Endothelial cell (in vitro differentiated cells): ENCODE measurements at places on chromosomes 7 and 10.

GRCh38 chr10:6239213-6239991, 36.7 kb downstream of the PFKFB3 start:
- peak; percentile 21 for DNase-seq

- DNase-seq = no peak
Measured at GRCh38 chr10:31583293-31583692, 264.3 kb downstream of the ZEB1 start.

DNA sequence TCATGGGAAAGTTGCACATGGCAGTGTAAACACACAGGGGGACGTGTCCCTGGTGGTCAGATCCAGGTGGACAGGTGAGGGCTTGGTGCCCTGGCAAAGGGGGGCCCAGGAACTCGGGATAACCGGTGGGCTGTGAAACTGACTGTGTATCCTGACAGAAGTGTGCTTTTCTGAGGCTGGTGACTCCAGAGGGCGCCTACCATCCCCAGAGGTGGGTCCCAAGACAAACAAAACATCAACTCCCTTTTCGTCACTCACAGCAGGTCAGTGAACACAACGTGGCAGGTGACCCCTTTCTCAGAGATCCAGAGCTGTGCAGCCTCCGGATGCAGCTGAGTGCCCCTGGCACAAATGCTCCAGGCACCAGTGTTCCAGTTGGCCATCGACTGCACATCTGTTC, 56.0 kb upstream of the DDC start:
- DNase-seq = no peak

- DNase-seq = no peak
Measured at GRCh38 chr7:80445351-80445750, 66.5 kb downstream of the GNAT3 start.

GRCh38 chr7:11252705-11253272, 279.1 kb downstream of the PHF14 start:
- DNase-seq = no peak

GRCh38 chr7:90111-91063, 102.0 kb upstream of the FAM20C start:
- DNase-seq = no peak

- DNase-seq = peak; percentile 71
Measured at GRCh38 chr10:70816220-70816894, 609 bp downstream of the SGPL1 start.

DNA sequence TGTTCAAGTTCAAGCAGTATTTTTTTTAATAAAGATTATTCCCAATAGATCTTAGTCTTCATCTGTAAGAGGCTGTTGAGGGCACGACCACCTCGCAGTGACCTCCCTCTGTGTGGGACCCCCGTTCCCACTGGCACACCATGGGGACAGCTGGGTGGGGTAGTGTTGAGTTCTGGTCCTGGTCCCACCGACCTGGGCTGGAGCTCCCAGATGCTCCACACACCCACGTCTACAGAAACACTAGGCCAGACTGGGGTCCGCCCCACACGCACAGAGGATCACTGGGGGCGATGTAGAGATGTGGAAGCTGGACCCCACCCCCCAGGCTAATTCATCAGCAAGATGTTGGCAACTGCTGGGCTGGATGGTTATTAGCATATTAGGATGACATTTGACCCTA, 623.6 kb downstream of the PTPRN2 start:
- DNase-seq = no peak

- DNase-seq = no peak
Measured at GRCh38 chr10:37401225-37401624, 275.8 kb downstream of the ANKRD30A start.

DNA sequence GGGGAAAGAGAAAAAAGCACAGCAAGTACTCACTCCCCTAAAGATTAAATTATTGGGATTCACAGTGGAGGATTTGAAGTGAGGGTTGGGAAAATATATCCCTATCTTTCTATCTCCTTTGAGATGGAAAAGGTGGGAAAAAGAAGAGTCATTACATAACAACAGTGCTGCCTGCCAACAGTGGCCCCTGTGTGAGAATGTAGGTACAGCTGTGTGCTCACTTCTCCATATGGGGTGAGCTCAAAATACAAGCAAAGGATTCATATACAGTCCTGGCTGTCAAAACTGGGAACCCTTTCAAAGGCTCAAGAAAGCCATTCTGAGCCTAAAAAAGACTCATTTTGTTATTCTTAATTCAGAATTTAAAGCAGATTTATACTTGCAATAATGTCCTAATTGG, 458.5 kb downstream of the GPAM start:
- DNase-seq = no peak

DNA sequence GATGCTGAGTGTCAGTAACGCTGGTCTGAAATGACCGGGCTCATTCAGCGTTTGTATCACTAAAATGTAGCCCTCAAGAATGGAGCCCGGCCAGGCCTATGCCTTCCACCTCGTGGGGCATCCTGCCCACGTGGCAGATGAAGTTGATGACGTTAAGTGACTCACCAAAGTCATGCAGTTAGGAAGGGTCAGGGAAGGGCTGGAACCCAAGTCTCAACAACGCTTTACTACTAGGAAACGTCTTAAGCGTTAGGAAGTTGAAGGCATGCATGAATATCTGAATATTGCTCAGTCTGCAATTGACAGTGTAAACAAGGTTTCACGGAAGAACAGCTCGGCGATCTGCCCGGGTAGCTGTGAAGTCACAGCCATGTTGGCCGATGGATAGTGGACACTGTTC, 14.0 kb upstream of the UBE3C start:
- DNase-seq = no peak

GRCh38 chr10:102870221-102870620, 951 bp downstream of the AS3MT start:
- no peak for DNase-seq

DNA sequence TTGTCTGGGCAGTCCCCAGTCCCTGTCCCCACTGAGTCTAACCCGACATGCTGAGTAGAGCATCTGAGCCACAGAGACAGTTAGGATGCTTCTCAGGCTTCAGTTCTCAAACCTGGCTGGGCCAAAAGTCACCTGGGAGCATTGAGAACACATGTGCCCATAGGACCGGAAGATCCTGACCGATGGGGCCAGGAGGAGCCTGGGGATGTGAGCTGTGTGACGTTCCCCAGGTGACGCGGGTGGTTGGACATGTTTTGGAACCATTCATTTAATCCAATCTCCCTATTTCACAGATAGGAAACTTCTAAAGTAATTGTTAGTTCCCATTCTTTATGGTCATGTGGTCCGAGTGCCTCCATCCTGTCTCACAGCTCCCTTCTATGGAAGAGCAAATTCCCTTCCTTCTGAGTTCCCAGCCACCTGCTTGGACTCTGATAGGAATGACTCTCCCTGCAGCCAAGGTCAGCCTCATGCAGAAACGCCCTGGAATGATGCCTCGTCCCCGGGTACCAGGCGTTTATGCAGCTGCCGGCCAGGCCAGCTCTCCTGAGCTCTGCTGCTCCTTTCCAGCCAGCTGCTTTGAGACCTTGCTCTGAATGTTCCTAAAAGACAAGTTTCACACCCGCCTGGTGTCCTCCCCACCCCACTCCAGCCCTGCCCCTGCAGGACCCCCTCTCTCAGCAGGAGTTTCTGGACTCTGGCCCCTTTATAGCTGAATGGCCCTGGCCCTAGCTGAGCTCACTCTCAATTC, 166.5 kb upstream of the RHEB start:
- DNase-seq = no peak

DNA sequence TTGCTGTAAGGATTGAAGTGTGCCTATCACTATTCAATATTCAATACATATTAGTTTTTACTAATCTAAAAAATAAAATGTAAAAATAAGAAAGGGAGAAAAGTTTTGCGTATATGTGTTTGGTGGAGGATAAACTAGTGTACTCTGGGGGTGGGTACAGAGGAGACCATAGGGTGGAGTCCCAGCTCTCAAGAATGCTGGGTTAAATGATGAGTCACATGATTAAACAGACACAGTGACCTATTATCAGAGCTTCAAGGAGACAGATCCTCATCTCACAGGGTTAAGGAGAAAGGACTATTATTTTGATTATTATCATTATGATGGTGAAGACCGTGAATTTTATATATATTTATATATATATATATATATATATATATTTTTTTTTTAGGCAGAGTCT, 77.5 kb downstream of the AFAP1L2 start:
- DNase-seq = no peak

DNA sequence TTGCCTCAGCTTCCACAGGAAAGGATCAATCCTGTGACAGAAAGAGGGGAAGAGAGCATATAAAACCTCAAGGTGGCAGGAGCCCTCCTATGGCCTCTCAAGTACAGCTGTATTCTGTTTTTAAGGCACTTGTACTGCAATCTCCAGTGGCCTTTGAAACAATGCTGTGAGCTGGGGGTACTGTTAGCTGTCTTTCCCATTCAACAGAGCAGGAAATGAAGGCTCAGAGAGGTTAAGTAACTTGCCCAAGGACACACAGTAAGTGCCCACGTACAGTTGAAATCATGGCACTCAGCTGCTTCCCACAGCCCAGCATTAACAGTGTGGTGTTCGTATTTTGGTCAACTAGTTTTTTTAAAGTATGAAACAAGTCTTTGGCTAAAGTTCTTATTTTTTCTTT, 34.0 kb downstream of the DUSP5 start:
- DNase-seq = no peak

- no peak for DNase-seq
Measured at GRCh38 chr10:69842882-69843281, 41.2 kb downstream of the COL13A1 start.

- no peak for DNase-seq
Measured at GRCh38 chr7:142883571-142884285, 1.8 kb downstream of the TRPV6 start.

DNA sequence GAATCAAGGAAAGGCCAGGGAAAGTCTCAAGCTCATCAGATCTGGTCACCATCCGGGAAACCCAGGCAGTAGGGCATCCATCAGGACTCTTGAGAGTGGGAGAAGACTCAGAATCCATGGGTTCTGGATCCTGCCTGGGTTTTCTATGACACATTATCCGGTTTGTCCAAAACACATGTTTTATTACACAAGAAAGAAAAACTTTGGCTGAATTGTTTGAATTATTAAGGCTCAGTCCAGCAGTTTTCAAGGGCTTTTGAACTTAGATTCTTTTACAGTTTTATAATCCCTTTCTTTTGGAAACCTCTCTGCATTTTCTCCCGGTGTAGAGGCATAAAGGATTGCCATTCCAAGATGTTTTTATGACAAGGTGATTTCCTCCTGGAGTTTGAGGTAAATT, 528.5 kb upstream of the MGMT start:
- DNase-seq = no peak

DNA sequence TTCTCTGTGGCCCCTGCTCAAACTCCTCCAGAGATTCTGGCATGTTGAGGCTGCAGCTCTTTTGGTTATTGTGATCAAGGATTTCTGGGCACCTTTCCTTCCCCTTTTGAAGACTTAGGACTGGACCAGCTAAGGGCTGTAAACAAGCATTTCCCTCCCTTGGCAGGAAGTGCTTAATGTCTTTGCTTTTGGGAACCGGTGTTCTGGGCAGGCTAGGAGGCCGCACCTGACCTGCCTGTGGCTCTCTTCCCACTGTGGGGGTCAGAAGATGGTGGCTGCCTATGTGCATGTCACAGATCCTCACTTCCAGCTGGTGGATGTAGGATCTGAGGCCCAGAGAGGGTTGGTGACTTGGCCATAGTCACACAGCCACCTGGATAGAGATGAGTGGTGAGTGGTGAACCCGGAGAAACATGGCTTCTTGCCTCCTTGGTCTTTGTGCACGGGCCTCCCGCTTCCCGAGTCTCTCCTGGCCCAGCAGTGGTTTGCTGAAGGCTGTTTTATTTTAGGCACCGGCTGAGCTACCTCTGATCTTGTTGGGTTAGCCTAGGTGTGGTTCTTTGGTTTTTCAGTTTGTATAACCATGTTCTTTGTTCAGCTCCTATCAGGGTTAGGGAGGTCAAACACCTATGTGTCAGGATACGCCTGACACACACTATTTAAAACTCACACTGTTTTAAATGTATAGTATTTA, 82.0 kb downstream of the GRK5 start:
- DNase-seq = no peak

DNA sequence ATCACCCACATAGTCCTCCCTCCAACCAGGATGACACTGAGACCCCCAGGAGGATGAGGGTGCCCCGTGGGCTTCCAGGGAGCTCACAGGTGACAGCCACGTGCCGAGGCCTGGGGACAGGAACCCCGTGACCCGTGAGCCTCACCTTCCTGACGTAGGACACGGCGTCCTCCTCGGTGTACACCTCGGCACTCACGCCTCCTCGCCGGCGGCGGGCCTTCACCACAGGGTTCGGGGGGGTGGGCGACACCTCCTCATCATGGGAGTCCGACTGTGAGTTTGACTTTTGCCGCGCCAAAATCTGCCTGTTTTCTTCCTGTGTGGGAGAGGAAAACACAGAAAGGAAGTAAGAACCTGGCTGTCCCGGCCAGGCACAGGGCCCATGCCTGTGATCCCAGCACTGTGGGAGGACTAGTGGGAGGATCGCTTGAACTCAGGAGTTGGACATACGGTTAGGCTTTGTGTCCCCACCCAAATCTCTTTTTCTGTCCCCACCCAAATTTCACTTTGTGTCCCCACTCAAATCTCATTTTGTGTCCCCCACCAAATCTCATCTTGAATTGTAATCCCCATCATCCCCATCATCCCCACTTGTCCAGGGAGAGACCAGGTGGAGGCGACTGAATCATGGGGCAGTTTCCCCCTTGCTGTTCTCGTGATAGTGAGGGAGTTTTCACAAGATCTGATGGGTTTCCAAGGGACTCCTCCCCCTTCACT, 45.9 kb upstream of the DNAAF5 start:
- DNase-seq = no peak

- no peak for DNase-seq
Measured at GRCh38 chr7:412313-412710, 107.3 kb downstream of the PDGFA start.

DNA sequence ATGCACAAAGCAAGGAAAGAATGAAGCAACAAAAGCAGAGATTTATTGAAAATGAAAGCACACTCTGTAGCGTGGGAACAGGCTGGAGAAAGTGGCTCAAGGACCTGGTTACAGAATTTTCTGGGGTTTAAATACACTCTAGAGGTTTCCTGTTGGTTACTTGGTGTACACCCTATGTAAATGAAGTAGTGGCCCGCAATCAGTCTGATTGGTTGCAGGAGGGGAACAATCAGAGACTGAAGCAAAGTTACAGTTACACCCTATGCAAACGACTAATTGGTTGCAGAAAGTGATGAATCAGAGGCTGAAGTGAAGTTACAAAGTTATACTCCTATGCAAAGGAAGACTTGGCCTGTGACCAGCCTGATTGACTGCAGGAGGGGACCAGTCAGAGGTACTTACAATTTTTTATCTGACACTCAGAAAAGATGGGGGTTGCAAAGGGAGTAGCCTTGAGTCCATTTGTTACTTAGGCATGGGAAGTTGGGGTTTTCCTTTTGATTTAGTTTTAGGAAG, 3.6 kb upstream of the MTPN start:
- no peak for DNase-seq
